ENCODE measurements at places on chromosomes 11 and 22.
A peak's percentile ranks its signal among the peaks of the same experiment; 100 is the strongest.

DNA sequence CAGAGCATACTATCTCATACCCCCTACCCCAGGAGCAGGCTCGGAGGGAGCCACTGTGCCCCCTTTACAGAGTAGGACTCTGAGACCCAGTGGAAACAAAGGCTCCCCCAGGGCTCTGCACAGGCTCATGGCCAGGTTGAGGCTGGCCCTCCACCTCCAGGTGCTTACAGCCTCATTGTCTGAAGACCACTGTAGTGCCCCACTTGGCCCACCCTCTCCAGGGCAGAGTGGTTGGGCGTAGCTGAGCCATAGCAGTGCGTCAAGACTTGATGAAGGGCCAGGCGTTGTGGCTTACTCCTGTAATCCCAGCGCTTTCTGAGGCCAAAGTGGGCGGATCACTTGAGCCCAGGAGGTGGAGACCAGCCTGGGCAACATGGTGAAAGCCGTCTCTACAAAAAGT lies 1.7 kb downstream of the ANKRD13D start:
- DNase-seq, result no peak

GRCh38 chr11:14969901-14970323 lies 2.2 kb downstream of the CALCA start:
- DNase-seq, result no peak

DNA sequence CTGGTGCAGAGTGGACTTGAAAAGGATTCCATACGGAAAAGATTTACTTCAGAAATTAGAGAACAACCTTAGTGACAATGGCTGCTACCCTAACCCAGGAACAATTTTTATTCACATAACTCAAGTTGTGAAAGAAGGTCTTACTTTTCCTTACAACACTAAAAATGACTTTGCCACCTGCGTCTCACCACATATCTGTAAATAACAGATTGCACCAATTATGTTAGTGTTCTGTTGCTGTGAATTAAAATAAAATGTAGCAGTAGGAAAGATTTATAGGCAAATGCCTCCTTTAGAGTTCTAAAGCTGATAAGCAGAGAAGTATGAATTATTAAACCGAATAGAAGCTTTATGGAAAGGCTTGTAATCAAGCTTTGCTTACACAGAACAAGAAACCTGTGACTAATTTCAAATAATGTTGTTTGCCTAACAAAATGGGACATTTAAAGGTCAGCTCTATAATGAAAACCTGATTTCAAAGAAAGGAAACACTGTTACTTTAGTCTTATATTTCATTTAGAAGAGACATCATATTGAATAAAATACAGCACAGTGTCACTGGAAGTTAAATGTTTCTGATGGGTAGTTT lies 2237.8 kb downstream of the LRRC4C start:
- no peak for DNase-seq

DNA sequence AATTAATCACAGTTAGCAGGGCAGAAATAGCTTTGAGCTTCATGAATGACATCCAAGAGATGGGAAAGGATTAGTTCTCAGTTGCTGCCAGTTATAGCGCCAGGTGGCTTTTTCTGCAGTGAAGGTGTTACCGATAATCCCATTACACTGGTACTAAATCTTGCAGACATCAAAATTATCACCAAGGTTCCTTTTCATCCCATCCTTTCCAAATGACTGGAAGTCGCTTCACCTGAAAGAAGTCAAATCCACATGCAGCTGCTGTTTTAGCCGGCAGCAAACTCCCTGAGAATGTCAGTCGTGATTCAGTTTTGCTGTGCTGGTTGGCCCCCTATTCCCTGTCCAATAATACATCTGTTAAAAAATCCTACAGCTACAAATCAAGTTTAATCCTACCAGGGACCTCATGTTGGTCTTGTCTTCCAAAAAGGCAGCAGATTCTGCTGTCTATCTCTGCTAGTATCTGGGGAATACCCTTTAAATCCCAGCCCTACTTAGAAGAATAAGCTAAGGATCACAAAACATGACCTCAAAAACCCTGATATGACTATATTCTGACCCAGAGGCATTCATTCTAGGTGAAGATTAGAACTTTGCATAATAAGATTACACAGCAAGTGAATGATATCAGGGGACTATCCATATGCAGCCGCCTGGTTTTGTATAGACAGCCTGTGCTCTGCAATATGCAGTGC lies 31.7 kb downstream of the IMMP1L start:
- DNase-seq, result no peak

GRCh38 chr11:109377039-109377742 lies 44.8 kb upstream of the C11orf87 start:
- no peak for DNase-seq

GRCh38 chr11:76298255-76298654 lies 82.7 kb downstream of the THAP12 start:
- no peak for DNase-seq

- no peak for DNase-seq
Measured at GRCh38 chr11:43751726-43752125, 71.2 kb downstream of the HSD17B12 start.

DNA sequence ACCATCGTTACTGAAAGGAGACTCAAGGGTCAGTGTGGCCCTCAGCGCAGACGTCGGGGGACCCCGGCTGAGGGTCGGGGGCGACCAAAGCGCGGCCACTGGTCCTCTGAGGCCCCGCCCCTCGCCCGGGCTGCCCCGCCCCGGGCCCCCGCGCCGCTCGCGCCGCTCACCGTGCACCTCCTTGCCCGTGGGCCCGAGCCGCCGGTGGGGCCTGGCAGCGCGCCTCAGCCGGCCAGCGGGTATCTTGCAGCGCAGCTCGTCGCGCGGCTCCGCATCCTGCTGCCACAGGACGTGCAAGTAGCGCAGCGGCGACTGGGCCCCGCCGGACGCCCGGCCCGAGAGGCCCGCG lies 419 bp downstream of the ANKRD54 start:
- DNase-seq, result no peak

DNA sequence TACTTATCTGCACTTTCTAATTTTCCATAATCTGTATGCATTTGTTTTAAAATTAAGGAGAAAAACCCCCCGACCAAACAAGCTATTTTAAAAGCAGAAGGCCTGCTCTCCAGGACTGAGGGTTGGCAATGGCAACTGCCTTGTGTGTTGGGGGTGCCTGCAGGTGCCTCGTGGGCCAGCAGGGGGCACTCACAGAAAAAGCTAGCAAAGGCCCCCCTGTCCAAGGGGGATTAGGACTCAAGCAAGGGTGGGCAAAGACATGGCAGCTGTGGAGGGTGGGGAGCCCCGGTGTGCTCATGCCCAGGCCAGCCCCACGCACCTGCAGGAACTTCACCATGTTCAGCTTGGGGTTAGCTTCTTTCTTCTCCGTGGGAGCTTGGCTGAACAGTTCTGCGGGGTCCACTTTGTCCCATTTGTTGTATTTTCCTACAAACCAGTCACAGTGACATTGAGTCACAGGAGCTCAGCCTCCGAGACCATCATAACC lies 10.3 kb downstream of the TOP3B start:
- peak; percentile 32 for DNase-seq

GRCh38 chr11:102546923-102547471 lies 16.4 kb upstream of the MMP7 start:
- DNase-seq, result no peak

DNA sequence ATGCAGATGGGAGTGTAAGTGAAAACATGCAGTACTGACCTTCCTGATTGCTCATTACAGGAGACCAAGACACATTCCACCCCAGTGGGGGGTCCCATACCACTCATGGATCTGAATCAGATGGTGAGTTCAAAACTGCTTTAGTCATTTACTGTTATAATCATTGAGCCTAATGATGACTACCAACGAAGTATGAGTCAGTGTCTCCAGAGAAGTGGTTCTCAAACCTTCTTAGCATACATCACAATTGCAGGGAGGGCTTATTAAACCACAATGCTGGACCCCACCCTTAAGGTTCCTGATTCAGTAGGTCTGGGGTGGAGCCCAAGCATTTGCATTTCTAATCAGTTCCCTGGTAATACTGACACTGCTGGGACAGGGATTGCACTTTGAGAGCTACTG lies 75.8 kb downstream of the CD44 start:
- DNase-seq, result peak; percentile 21

DNA sequence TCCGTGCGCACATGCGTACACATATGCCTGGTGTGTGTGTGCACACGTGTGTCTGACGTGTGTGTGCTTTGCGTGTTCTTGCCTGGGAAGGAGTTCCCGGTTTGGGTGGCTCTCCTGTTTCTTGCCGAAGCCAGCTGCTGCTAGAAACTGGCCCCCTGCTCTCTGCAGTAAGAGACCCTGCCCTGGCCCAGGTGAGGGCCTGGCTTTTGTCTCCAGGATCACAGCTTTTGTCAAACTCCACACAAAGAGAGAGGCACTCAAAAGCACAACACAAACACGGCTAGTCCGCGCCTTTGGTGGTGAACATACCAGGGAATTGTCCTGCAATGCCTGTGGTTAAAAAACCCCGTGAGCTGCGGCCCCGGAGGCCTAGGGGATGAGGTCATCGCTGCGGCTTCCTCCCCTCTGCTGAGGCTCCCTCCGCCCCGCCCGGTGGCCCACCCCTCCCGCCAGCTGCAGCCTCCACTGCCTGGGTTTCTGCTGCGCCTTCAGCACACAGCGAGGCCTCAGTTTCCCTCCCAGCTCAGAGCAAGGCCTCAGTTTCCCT lies 88.9 kb downstream of the KCNQ1 start:
- peak; percentile 92 for DNase-seq

DNA sequence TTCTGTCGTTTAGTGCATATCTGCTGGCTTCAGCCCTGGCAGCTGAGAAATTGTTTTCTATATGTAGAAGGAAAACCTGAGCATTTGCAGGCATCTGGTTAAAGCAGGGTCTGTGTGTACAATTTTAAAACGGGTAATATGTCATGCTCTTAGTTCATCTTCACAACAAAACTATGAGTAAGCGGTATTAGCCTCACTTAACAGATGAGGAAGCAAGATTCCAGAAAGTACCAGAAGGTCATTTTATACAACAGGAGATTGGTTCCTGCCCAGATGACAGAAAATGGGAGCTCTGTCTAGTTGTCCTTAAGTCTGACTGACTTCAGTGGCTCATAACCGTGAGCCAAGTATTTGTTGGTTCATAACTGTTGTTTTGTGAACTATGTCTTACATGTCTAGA lies 1.1 kb downstream of the TIMM10B start:
- DNase-seq, result no peak

Data from HTR-8/SVneo (cell line).